ENCODE measurements at places on chromosomes 1 and 21.

- peak; percentile 64 for DNase-seq
Observed at GRCh38 chr1:83516369-83516768, 482.6 kb downstream of the TTLL7 start.

DNA sequence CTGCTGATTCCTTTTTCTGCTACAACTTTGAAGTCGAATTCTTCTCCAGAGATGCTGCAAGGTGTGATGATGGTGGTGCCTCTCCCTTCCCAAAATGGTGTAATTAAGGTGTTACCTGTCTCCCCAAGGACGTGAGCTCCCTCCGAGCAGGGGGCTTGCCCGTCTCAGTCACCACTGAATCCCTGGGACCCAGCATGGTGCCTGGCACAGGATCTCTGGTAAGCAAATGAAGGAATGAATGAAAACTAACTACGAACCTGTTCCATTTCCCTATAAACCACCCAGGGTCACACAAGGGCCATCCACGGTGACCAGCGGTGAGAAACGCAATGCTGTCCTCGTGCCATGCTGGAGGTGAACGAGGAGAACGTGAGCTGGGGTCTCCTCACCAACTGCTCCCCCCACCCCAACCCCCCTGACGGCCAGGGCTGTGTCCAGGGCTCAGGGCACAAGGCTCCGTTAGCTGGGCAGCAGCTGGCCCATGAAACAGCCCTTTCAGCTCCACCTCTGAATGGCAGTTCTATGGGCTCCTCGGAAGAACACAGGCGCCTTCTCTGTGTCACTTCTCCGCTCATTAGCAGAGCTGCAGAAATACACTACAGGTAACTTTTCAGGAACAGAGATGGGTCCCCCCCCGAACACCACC lies 2.2 kb upstream of the MATN1 start:
- no peak for DNase-seq

DNA sequence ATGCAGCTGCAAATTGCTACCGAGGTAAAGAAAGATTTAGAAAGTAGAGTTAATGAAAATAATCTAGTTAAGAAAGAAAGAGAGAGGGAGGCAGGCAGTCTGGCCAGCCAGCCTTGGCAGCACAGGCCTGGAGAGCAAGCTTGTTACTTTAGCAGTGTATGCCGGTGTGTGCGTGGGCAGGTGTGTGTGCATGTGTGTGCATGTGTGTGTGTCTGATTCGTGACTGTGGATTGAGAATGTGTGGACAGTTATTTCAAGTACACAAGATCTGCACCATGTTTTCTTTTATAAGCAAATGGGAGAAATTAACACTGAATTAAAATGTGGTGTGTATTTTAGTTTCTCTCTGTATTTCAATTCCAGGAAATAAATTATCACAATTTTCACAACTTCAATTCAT lies 211.6 kb downstream of the DSCAM start:
- no peak for DNase-seq

DNA sequence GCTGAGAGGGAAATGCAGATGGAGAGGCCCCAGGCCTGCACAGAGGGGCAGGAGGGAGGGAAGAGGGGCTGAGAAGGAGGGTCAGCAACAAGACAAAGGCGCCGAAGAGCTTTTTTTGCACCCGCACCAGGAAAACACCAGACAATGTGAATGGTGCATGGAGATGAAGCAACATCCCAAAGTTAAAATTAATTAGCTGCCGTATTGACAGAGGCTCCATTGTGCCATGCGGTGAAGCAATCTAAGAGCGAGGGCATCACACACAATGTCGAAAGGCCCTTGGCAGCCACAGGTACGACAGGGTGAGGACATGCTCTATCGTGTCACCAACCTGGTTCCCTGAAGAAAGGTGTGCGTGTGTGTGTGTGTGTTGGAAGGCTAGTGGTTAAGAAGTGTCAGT lies 41.2 kb downstream of the SSBP3 start:
- no peak for DNase-seq

DNA sequence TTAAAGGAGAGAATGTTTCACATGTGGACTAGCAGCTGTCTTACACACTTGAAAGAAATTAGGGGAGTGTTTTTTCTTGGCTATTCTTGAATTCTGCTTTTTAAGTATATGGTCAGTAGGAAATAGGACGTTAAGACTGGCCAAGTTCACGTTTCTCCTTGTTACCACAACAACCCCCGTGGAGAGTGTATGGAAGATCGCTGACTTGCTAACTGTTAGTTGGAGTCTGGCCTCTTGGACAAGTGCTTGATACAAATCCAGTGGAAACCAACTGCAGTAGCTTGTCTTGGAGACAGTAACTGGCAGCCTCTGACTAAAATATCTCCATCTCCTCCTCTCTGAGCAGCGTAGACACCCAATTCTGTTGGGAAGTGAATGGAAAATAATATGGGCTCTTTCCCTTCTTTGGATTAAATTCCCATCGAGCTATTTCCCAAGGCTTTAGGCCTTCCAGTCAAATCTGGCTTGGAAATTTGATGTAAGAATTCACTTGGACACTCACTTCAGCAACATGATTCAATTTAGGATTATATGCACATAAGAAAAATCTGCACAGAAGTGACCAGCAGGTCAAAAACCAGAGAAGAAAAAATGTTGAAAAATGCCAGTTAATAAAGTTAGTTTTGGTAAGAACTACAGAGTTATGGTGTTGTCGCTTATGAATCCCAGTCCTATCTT lies 3.6 kb upstream of the NFIA start:
- no peak for DNase-seq

GRCh38 chr1:229412056-229412455 lies 21.8 kb downstream of the ACTA1 start:
- DNase-seq = no peak

GRCh38 chr1:185080422-185080821 lies 35.1 kb downstream of the RNF2 start:
- no peak for DNase-seq

DNA sequence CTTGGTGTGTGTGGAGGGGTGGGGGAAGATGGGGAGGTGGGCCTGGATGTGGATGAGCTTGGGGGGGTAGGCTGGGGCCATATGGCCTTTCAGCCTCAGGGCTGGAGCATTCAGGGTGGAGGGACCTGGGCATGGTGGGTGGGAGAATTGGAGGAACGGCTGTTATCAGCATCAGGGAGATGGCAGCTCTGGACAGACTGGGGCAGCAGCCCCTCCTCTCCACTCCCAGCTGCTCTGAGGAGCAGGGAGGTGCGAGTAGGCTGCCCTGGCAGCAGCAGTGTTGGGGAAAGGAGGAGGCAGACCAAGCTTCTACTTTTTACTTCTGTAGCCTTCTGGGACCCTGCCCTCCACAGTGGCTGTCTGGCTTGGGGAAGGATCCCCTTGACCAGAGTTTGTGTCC lies 10.2 kb downstream of the PPFIA4 start:
- no peak for DNase-seq

GRCh38 chr1:23525558-23526250 lies 5.3 kb downstream of the E2F2 start:
- no peak for DNase-seq

- peak; percentile 92 for DNase-seq
Observed at GRCh38 chr1:231626535-231626950, at the start of gene DISC1. DISC1 (plus strand) TSS chr1:231626790; CDS start chr1:231626868, 78 bp downstream.

GRCh38 chr1:115790846-115791245 lies 22.3 kb upstream of the CASQ2 start:
- DNase-seq = no peak

- no peak for DNase-seq
Observed at GRCh38 chr1:119808491-119808890, 2.8 kb downstream of the REG4 start.

- DNase-seq = peak; percentile 92
Observed at GRCh38 chr1:201982082-201982622, 296 bp upstream of the RNPEP start.

DNA sequence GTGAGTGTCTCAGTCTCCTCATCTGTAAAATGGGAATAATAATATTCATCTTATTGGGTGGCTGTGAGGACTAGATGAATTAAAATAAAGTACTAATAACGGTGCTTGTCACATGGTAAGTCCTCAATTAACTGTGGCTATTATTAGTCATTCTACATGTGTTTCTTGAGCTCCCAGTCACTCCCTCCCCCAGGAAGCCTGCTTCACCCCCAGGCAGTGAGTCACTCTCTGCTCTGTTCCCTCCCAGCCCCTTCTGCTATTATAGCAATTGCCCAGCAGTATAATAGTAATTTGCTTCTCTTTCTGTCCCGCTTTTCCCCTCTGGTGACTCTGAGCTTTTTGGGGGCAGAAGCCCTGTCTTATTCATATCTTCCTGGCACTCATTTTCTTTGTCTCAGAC lies 102.0 kb downstream of the BEND5 start:
- DNase-seq = peak; percentile 67

- peak; percentile 88 for DNase-seq
Observed at GRCh38 chr1:7948960-7949359, 8.3 kb upstream of the TNFRSF9 start.

GRCh38 chr1:56516539-56517252 lies 62.7 kb downstream of the PLPP3 start:
- peak; percentile 64 for DNase-seq

GRCh38 chr1:21342961-21343838 lies 52.9 kb upstream of the ECE1 start:
- no peak for DNase-seq

GRCh38 chr1:19597496-19598309 lies 46.4 kb upstream of the NBL1 start:
- peak; percentile 22 for DNase-seq

- no peak for DNase-seq
Observed at GRCh38 chr21:18146820-18147219, 97.8 kb upstream of the CHODL start.

DNA sequence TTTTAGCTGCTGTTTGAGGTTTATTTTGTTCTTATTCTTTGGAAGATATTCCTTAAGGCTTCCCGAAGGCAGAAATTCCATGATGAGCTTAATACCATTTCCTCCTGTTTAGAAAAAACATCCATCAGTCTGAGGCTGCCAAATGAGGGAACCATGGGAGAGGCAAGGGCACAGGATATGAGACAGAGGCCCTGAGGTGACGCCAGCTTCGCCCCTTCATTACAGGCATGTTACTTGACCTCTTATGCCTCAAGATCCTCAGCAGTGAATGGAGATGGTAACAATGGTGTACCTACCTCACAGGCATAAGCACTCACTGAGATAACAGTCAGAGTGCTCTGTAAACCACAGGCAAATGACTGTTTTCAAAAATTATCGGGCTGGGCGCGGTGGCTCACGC lies 93.6 kb downstream of the RAVER2 start:
- DNase-seq = no peak

GRCh38 chr21:29018540-29018939 lies 609 bp downstream of the RWDD2B start:
- DNase-seq = no peak

DNA sequence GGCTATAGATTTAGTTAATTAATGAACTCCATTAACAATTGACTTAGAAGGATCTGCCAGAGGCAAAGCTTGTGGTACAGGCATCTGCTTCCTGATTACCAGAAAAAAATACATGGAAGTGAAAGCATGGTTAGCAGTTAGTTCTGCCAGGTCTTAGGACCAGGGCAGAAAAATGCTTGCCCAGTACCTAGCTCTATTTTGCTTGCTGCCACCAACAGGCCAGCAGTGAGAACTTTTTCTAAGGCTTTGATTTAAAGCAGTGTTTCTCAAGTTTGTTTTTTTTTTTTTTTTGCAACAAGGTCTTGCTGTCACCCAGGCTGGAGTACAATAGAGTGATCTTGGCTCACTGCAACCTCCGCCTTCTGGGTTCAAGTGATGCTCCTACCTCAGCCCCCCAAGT lies 16.4 kb upstream of the MTF1 start:
- no peak for DNase-seq

GRCh38 chr1:158227904-158228623 lies 26.2 kb upstream of the CD1A start:
- no peak for DNase-seq

DNA sequence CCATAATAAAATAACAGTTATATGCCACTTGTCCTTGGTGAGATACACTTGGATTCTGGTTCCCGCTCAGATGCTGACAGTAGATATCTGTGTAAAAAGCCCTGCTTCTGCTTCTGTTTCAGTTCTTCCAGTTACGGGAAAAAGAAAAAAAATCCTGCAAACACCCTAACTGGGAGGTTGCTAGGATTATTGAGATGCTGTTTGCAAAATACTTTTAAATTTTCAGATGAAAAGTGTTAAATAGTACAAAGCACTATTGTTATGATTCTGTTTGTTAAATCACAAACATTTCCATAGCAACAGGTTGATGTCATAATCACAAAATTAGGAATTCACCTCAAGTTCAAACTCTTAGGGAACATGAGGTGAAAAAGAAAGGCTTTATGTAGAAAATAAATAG lies 232.3 kb downstream of the HMCN1 start:
- DNase-seq = no peak

DNA sequence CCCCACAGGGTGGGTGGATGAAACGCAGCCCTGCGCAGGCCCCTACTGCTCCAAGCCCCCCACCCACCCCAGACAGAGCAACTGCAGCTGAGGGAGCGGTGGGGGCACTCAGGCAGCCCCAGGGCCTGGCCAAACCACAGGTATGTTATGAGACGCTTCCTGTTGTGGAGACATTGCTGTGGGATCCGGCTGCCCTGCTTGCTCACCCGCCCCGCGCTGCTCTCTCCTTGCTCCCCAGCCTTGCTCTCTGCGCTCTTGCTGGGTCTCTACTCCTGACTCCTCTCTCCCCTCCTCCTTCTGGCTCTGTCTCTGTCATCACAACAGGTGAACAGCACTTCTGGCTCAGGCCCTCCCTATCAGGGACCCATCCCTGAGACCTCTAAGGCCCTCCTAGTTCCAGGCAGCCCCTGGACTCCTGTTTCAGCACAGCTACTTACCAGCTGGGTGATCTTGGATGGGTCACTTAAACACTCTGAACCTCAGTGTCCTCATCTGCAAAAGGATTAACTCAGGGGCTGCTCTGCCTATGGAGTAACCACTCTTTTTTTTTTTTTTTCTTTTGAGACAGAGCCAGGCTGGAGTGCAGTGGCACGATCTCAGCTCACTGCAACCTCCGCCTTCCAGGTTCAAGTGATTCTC lies 15.9 kb downstream of the COL8A2 start:
- peak; percentile 94 for DNase-seq

GRCh38 chr1:81052162-81052561 lies 748.6 kb upstream of the ADGRL2 start:
- DNase-seq = no peak

- peak; percentile 19 for DNase-seq
Observed at GRCh38 chr1:80047791-80048190, 1041.3 kb upstream of the ADGRL4 start.

- DNase-seq = no peak
Observed at GRCh38 chr1:156775799-156776198, 8.5 kb downstream of the PRCC start.

DNA sequence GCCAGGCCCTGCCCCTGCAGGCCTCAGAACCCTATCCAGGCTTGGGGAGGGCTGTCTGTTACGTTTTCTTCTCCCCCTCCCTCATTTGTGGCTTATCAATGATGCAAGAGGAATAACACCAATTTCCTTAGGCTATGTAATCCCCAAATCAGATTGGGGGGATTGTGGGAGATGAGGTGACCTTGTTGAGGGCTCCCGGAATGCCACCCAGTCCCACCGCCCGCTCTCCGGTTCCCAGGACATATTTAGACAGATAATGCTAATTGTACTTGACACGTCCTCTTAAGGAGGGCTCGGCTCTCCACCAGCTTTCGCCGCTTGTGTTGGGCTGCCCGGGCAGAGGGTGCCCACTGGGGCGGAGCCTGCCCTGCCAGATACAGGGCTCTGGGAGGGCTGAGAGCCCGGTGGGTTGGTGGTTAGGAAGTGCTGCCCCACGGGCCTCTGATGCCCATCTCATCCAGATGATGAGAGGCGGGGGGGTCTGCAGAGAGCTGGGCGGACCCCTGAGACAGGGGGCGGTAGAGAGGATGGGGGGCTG lies 90.0 kb downstream of the CASZ1 start:
- DNase-seq = no peak

Measured in AG08395 (cell line).